Islet precursor cell (in vitro differentiated cells): ENCODE measurements at places on chromosomes 5 and 9.

DNA sequence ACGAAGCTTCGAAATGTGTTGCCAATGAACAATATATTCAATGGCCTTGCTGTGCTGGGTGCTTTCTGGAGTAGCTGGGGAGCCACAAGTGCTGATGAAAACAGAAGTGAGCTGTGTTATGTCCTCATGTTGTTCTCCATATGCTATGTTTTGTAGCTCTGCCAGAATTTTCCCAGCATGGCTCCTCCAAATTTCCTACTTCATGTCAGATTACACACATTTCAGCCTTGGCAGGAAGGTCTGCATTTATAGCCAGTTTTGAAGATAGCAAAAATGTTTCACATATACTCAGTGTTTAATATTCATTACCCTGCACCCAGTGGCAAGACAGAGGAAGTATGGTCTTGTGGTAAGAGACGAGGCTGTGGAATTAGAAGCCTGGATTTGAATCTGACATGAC lies 22.6 kb upstream of the NMUR2 start:
- DNase-seq = no peak

DNA sequence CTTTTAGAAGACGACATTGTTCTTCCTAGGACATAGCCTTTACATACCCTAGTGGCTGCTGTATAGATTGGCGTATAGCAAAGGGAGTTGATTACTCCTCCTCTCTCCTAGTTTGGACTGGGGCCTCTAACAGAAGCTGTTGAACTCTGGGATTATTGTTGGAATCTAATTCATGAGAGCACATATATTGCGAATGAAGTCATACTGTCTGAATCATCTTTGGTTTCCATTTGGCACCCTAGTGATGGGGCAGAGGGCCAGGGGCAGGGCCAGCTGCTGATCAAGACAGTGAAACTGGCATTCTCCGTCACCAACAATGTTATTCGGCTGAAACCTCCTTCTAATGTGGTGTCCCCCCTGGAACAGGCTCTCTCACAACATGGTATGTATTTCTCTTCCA lies 40.3 kb downstream of the NUP188 start:
- no peak for DNase-seq

GRCh38 chr5:163890261-163890660 lies 384.8 kb downstream of the MAT2B start:
- no peak for DNase-seq

DNA sequence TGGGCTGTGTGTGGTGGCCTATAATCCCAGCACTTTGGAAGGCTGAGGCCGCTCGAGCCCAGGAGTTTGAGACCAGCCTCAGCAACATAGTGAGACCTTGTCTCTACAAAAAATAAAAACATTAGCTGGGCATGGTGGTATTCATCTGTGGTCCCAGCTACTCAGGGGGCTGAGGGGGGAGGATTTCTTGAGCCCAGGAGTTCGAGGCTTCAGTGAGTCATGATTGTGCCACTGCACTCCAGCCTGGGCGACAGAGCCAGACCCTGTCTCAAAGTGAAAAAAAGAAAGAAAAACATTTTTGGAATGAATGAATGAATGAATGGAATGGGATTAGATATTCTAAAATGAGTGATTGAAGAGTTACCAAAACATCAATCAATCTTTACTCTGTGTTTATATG lies 85.8 kb downstream of the FGF1 start:
- DNase-seq = no peak

DNA sequence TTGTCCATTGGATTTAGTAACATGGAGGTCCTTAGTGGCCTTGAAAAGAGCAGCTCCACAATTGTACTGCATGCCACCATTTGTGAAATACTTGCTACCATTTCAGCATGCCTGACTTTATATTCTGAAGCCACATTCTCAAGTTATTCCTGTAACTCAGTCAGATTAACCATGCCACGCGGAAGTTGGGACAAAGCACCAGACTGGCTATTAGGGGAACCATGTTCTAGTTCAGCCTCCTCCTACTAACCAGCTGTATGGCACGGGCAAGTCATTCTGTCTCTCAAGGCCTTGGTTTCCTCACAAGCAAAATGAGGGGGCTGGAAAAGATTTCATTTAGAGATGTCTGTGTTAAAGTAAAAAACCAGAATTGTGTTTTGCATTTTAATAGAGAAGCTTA lies 418.0 kb downstream of the PLK2 start:
- no peak for DNase-seq

GRCh38 chr5:2020730-2021129 lies 138.0 kb upstream of the IRX4 start:
- no peak for DNase-seq

DNA sequence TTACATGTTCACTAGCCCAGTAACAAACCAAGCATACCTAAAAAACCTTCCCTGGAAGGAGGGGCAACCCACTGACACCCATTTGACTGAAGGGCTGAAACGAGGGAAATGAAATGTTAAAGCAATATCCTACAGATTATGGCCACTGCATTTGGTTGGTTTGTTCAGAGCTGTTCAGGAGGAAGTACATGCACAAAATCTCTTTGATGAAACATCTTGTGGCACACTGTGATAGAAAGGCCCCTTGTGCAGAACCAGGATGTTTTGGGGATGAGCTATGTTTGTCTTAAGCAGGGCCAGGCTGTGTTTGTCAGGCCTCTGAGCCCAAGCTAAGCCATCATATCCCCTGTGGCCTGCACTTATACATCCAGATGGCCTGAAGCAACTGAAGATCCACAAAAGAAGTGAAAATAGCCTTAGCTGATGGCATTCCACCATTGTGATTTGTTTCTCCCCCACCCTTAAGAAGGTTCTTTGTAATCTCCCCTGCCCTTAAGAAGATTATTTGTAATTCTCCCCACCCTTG lies 467.3 kb upstream of the PIK3R1 start:
- no peak for DNase-seq

DNA sequence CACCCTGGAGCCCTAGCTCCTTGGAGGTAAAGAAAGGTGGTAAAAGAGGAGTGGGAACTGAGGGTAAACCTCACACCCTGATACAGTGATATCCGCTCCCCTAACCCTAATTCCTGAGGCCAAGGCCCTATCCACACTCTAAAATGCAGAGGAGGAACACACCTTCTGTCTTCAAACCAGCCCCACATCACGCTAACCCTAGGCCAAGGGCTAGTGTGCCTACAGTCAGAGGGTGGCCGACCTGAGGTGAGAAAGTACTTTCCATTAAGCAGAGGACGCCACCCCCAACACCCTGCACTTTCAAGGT lies 590 bp downstream of the HDAC3 start:
- no peak for DNase-seq

DNA sequence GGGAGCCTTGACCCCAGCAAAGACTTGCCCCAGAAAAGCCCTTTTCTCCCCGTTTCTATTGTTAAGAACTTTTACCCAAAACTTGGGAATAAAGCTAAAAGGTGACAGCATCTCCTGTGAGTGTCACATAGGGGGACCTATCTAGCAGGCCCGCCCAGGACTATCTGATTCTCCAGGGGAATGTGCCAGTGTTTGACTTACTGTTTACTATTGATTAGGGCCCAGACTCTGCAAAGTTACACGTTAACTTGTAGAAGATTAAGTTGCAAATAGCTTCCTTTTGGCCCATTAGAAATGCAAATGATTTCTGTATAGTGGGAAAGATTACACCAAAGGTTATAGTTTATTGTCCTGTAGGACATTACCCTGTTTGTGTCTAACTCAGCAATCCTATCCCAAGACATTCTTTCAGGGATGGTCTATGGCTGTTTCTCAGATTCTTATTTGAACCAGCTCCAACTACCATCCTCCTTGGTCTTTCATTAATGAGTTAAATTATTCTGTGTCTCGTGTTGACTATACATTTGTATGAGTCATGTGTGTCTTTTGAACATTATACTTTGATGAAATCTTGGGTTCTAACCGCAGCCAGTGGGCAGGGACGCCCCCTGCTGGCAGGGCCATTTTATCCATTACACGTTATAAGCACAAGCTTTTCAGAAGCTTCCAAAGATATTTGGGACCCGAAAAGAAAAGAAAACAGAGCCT lies 60.7 kb downstream of the HRH2 start:
- DNase-seq = no peak

DNA sequence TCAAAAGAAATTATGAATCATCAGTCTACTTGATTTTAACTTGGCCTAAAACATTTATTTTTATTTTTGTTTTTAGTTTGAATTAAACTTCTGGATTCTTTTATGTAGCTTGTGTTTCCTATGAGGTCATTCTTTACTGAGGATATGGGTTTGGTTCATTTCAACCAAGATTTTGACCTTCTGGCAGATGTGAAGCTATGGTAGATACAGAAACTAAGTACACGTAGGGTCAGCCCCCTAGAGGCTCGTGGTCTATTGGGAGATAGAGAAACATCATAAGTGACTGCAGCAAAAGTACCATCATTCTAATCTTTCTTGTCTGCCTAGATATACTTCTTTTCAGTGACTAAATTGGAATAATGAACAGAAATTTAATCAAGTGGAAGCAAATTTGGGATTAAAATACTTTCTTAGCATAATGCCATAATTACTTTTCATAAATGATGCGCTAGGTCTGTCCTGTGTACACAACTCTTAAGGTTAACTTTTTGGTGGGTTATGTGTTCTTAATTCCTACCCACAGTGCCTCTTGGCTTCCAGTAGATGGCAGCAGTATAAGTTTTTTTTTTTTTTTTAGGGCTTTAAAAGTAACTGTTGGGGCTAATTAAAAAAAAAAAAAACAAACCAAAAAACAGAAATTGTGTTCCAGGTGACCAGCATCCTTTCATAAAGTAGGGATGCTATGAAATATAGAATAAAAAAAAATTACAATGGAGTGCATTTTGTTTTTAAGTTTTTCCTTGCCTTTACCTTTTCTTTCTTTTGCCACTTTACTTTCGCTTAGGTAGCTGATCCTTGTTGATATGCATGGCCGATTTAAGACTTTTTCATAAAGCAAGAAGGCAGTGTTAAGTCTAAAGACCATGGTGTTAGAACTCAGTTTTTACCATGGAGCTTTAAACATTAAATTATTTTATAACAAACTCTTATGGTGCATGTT lies 49.9 kb downstream of the LRRTM2 start:
- no peak for DNase-seq

GRCh38 chr9:137058521-137059234 lies 4.8 kb upstream of the ENTPD2 start:
- no peak for DNase-seq

GRCh38 chr9:97572196-97572891 lies 60.8 kb downstream of the TSTD2 start:
- DNase-seq = peak; percentile 35

- no peak for DNase-seq
These were observed 344.7 kb upstream of the RGMB start for GRCh38 chr5:98428806-98429205.

DNA sequence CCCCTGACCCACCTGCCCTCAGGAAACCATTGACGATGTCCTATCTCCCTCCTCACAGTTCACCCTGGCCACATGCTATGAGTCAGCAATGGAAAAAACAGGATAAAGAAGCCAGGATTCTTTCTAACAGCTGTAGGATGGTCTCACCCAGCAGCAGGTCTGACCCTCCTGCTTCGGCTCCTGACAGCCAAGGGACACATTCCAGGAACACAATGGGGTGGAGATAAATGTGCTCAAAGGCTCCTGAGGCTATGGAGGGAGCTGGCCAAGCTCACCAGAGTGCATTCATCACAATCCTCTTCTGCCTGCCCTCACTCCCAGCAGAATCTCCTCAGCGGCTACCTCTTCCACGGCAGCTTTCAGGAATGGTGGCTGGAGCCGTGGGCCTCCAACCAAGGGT lies 170.3 kb downstream of the PJA2 start:
- DNase-seq = peak; percentile 87

DNA sequence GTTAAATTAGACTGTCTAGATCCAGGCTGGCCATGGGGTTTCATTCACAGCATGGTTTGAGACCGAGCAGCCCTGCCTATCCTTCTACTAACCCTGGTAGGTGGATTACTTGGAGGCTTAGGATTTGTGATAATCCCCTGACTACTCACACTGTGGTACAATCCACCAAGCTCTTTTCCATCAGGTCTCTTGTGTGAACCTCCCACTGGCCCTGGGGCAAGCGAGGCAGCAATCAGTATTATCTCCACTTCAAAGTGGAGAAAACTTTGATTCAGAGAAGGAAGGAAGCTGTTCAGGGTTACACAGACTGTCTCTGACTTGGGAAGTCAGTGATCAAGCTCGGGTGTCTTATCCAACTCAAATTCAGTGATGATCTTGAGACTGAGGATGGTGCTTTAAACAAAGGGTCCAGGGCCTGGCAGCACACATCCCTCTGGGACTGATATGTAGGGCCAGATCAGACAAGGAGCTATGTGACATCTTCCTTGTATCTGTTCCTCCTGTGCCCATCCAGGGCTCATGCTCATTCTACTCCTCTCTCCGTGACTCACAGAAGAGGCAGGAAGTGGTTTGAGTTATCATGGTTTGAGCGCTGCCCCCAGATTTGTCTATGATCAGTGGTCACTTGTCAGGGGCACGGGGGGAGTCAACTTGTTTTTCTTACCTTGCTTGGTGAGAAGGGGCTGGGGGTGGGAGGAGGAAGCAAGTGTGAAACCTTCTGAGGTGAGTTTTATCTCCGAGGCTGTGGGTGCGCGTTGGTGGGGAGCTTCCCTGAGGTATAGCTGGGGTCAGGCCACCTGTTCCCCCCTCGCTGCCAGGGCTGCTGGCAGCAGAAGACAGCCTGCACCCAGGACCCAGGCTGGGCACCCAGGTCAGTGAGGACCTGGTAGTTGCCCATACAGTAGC lies 48.6 kb downstream of the RGS3 start:
- DNase-seq = no peak

DNA sequence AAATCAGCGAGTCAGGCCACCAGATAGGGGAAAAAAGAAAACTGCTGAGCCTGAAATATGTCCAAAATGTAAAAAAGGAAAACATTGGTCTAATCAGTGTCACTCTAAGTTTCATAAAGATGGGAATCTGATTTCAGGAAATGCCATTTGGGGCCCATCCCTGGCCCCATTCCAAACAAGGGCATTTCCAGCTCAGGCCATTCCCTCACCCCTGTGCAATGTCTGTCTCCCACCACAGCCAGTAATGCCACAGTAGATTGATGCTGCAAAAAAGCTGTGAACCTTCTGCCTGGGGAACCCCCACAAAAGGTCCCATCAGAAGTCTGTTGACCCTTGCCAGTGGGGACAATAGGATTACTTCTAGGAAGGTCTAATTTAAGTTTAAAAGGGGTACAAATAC lies 199.6 kb downstream of the YTHDC2 start:
- DNase-seq = no peak

DNA sequence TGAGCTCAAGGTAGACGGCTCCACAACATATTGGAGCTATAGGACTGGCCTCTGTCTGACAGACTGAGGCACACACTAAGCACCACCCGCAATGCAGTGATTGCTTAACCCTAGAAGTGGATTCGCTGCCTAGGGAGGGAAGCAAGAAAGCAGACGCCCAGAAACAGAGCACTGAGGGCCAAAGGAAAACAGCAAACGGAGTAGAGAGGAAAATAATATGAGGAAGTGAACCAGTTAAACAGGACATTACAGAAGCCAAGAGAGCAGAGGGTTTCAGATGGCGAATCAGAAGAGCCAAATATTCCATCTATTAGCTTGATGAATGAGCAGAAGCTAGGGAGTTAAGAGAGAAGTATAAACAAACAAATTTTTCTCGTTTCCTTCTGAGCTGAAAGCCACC lies 139.2 kb upstream of the LHFPL2 start:
- no peak for DNase-seq

- DNase-seq = no peak
These were observed 194.2 kb downstream of the ATP10B start for GRCh38 chr5:160657622-160658458.
